Small intestine (tissue), 16 donors: ENCODE measurements at places on chromosomes 16 and 17. TPM values are rescaled to one million over a fixed set of nuclear protein-coding genes. Genes with fewer than 3 reads are reported as not detected.
A peak's percentile ranks its signal among the peaks of the same experiment; 100 is the strongest.

HSD3B7 gene
- 17.0 TPM for polyA plus RNA-seq

DNA sequence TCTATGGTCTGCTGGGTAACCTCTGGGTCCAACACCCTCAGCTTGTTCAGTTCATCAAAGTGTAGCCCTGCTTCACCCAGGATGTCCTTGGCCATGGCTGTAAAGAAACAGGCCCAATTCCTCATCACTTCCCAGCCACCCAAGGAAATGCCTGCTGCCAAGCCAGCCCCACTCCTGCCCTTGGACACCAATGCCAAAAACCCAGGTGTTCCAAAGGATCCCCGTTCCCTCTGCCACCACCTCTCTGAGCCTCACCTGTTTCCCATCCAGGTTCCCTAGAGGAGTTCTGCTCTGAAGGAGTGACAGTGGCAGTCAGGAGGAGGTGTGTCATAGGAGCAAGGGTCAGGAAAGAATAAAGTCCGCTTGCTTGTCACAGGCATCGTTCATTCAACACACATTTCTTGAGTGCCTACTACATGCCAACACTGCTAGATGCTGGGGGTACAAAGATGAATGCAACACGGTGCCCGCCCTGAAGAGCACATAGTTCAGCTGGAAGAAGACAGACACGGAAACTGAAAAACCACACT, 3.3 kb downstream of the IFT20 start:
- peak; percentile 23 for DNase-seq

MAPT gene
- not detected for polyA plus RNA-seq

GRCh38 chr17:46948544-46948943, 25.6 kb downstream of the GOSR2 start:
- no peak for DNase-seq

DNA sequence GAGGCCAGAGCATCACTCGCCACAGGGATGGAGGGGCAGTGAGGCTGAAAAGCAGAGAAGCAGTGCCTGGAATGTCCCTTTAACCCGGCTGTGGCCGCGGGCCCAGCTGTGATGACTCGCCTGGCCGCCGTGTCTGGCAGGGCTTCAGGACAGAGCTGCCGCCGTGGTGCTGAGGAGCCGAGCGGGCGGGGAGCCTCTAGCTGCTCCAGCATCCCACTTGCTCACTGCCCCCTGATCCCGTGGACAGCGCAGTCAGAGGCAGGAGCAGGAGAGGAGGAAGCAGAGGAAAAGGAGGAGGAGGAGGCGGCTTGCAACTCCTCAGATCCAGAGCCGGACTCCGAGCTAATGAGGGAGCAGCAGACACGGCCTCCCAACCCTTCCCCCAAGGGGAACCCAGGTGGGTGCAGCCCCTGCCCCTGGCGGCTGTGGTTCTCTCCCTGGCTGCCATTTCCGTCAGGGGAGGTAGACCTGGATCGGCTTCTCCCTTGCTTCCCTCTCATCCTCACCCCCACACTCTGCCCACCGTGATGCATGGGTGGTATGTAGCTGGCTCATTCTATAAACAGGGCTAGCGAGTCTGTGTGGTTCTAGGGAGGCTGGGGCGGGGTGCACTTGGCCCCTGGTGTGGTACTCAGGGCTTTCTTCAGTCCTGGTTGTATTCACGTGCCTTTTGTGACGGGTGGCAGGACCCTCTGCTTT, 165.7 kb downstream of the CMIP start:
- no peak for DNase-seq

GRCh38 chr16:30888856-30889499, 4.9 kb downstream of the BCL7C start:
- DNase-seq: no peak

- no peak for DNase-seq
These were observed 64.2 kb upstream of the COX10 start for GRCh38 chr17:14004927-14005620.

- no peak for DNase-seq
These were observed 281.3 kb upstream of the TNRC6C start for GRCh38 chr17:77677211-77677610.

GRCh38 chr16:10242916-10243315, 60.7 kb upstream of the GRIN2A start:
- no peak for DNase-seq

DNA sequence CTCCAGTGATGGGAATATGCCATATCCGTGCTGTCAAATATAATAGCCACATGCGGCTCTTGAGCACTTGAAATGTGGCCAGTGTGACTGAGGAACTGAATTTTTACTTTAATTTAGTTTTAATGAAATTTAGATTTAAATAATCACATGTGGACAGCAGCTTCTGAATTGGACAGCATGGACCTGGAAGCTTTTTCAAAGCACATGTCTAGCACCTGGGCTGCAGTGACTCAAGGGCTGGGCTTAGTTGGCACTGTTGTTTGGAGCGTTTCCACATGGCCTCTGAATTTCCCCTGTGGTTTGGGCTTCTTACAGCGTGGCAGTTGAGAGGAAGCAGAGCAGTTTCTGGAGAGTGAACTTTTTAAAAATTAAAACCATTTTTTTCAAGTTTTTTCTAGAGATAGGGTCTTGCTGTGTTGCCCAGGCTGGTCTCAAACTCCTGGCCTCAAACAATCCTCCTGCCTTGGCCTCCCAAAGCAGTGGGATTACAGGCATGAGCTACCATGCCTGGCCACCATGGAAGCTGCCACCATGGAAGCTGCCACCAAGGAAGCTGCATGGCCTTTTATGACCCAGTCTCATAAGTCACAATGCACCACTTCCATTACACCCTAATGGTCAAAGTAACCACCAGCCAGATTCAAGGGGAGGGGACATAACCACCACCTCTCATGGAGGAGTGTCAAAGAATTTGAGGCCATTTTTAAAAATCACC, 6.7 kb upstream of the TOB1 start:
- DNase-seq: no peak

DNA sequence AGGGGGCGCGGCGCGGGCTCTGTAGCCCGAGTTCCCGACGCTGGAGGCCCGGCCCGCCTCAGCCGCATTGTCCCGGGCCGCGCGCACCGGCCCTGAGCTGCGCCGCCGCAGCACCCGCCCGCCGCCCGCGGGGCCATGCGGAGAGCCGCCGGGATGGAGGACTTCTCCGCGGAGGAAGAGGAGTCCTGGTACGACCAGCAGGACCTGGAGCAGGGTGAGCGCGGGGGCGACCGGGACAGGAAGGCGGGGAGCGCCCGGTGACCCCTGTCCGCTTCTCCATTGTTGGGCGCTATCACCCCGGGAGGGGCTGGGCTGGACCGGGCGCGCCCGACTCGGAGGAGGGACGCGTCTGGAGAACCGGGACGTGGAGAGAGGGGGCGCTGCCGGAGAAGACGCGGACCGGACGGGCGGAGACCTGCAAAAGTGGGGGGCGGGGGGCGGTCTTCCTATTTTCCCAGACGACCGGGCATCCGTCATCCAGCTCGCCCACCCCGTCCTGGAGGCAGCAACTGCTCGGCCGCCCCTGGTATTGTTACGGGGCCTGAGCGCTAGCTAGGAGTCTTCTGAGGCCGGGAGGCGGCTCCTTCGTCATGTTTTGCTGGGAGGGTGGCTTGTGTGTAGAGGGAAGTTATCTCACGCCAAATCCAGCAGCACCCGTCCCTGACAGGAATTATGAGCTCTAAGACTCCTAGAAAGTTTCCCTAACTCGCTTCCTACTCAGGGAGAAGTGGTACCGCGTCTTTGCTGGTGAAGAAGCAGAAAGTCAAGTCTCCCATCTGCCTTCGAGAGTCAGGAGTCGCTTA, 678 bp downstream of the CDR2L start:
- peak; percentile 80 for DNase-seq
